ENCODE measurements at places on chromosomes 12 and 14.
A peak's percentile ranks its signal among the peaks of the same experiment; 100 is the strongest.

DNA sequence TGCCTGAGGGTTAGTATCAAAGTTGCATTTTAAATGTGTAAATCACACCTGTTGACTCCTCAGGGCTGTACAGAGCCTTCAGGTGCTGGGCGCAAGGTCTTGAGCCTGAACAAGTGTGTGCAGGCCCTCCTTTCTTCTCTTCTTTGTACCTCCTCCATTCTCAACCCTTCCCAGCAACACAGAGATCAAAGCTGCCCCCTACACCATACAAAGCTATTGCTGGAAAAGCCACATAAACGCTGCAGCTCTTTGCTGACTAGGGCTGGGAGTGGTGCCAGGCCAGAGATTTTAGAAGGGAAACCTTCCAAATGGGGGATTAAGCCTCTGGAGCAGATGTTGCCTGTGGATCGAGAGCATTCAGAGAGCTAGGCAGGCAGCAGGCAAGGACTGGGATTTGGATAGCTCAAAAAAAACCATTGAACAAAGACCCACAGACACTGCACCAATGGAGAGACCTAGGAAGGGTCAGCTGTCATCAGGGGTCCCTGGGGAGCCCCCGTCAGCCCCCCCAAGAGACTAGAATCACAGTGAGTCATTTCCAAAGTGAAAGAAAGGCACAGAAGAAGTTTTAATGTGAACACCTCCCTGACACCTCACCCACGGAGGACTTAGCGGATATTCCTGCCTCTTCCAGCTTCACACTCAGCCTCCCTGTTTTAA is 18.2 kb upstream of the SUSD6 start:
- peak; percentile 93 for DNase-seq

GRCh38 chr12:100741084-100741711 is 53.4 kb upstream of the ANO4 start:
- DNase-seq: peak; percentile 70

DNA sequence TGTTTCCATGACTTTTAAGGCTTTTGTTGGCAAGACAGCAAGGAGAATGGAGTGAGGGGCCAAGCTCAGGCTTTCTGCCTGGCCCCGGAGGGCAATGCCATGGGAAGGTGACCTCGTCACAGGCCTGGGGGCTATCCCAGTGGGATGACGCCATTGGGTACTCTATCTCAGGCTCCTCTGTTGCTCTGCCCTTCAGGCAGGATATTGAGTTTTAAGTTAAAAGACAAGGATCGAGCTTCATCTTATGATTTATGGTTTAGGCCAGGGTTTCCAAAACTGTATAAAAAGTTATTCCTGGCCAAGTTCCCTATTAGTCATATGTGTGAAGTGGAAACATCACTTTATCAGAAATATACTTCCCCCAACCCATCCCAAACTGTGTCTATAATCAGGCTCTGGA is 127.7 kb downstream of the ZFP36L1 start:
- no peak for DNase-seq

DNA sequence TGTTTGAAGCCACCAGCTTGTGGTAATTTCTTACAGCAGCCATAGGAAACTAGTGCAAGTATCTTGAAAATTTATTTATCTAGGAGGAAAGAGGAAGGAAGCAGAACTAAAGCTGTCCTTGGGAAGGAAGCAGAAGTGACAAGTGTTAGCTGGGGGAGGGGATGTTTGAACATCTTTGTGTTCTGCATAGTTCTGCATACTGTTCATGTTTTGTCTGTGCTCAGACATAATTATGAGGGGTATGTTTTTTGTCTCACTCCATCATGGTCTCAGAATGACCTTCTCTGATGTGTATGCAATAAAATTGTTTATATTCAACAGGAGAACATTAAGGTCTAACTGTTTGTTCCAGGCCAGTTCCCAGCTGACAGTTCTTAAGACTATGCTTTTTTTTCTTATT is 606.5 kb downstream of the GALC start:
- no peak for DNase-seq

DNA sequence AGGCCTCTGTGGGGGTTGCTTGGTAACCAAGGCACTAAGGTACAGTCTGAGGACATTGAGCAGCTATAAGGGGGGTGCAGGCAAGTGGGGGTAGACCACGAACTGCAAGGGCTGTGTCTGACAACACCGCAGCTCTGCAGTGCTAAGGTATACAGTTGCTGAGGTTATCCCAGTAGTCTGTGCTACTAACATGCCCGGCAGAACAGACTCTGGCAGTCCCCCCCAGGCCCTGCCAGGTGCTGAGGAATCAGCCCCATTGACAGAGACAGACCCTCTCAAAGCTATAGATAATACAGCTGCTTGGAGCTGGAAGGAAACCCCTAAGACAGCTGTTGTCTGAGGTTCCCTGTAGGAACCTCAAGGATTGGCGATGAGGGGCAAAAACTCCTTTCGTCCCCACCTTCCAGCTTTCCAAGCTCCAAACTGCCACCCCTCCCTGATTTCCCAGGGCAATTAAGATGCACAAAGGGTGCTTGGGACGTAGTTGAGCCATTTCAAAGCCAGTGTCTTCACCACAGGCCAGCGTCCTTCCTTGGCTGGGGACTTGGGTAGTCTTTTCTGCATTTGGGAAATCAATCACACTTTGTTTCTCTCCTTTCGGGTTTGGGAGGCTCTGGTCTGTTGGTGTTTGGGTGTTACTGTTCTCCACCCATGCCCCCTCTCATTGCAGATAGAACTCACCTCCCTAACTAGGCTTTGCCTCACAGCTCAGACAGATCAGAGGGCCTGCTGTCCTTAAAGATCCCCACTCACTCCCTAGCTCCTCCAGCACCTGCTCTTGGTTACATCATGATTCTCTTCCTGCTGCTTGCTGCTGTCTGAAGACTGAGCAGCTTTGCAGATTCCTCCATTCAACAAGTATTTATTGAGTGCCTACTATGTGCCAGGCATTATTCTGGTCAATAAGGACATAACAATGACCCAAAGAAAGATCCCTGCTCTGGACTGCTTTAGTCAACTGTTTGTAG is 2.0 kb upstream of the MYH7 start:
- no peak for DNase-seq

GRCh38 chr14:105939810-105940508 is 413.6 kb downstream of the TMEM121 start:
- no peak for DNase-seq

GRCh38 chr12:106090591-106091445 is 47.9 kb downstream of the NUAK1 start:
- peak; percentile 79 for DNase-seq

- DNase-seq: peak; percentile 68
Measured at GRCh38 chr14:80906946-80907345, 34.6 kb downstream of the CEP128 start.

DNA sequence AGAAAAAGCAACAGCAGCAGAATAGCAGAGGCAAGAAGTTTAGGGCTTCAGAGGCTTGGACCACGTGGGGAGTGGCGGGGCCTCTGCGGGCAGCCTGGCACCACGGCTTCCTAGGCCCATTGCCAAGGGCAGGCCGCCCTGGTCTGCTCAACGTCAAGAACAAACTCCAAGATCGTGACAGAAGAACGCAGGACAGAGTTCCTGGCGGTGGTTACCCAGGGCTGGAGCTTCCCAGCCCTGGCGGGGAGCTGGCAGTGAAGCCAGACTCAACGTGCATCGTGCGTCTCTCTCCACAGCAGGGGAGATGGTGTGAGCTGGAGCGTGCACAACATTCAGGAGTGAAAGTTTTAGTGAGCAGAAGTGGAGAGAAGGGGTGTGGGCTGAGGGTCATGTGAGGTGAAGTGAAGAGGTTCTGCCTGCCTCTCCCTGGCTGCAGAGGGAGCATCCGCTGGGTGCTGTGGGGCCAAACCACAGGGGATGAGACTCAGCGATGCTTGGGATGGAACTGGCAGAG is 13.9 kb upstream of the CACNA2D4 start:
- DNase-seq: no peak

- DNase-seq: no peak
Measured at GRCh38 chr12:75628916-75629315, 117.5 kb upstream of the KRR1 start.

- no peak for DNase-seq
Measured at GRCh38 chr12:38788106-38788505, 117.3 kb downstream of the CPNE8 start.

- no peak for DNase-seq
Measured at GRCh38 chr12:126343321-126343720, 1278.1 kb downstream of the AACS start.

DNA sequence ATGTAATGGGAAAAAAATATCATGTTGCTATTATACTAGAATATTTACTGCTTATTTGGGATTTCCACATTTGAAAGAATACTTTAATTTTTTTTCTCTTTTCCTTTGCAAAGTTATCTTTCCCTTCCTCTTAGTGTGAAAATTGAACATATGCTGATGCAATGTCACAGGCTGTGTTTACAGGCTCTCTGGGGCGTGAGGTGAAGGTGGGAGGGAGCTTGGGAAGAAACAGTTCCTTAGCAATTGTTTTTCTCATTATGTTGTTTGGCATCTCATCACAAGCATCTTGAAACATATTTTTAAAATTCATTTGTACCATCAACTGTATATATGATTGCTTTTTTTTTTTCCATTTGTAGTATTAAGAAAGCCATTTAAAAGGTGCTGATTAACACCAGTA is 47.9 kb upstream of the NAV3 start:
- no peak for DNase-seq

- DNase-seq: no peak
Measured at GRCh38 chr12:86658303-86658702, 402.1 kb upstream of the MGAT4C start.

- DNase-seq: no peak
Measured at GRCh38 chr12:56722832-56723231, 2.3 kb downstream of the NACA start.

- DNase-seq: no peak
Measured at GRCh38 chr12:93980711-93981110, 167.7 kb upstream of the PLXNC1 start.

- DNase-seq: no peak
Measured at GRCh38 chr12:52896190-52897100, 8.4 kb downstream of the KRT8 start.

GRCh38 chr12:57816001-57816854 is 2.3 kb downstream of the AVIL start:
- DNase-seq: no peak

DNA sequence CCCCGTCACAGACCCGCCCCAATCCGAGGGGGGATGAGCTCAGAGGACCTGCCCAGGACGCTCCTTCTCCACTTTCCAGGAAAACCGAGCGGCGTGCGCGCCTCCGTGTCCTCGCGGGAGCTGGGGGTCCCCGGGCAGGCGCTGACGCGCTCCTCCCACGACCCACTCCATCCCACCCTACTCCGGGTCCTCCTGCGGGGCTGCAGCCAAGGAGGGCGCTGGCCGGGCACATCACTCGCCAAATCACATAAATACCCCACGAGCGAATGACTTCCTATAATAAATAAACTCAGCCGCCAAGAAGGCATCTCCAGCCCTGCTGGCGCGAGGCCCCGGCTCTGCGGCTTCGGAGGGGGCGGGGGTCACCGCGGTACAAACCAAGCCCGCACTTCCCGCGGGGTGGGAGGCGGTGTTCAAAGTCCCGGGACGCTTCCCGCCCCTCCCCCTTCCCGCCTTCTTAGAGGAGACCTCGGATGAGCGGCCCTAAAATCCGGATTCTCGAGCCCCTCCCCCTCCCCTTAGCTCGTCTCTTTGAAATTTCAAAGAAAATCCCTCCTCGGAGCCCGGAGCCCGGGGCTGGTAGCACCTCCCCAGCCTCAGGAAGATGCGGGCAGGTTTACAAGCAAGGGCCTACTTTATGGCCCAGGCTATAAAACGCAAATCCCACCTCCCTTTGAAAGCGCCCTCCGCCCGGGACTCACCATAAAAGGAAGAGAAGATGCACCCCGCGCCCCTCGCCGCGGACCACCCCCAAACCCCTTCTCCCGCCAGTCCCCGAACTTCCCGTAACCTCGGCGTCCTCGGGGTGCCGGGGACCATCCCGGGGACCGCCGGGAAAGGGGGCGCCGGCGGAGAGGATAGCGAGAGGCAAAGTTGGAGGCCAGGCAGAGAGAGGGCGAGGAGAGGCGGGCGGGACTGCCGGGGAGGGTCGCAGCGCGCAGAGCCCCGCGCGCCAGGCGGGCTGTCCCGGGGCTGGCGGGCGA is 712 bp upstream of the FZD10 start:
- no peak for DNase-seq

DNA sequence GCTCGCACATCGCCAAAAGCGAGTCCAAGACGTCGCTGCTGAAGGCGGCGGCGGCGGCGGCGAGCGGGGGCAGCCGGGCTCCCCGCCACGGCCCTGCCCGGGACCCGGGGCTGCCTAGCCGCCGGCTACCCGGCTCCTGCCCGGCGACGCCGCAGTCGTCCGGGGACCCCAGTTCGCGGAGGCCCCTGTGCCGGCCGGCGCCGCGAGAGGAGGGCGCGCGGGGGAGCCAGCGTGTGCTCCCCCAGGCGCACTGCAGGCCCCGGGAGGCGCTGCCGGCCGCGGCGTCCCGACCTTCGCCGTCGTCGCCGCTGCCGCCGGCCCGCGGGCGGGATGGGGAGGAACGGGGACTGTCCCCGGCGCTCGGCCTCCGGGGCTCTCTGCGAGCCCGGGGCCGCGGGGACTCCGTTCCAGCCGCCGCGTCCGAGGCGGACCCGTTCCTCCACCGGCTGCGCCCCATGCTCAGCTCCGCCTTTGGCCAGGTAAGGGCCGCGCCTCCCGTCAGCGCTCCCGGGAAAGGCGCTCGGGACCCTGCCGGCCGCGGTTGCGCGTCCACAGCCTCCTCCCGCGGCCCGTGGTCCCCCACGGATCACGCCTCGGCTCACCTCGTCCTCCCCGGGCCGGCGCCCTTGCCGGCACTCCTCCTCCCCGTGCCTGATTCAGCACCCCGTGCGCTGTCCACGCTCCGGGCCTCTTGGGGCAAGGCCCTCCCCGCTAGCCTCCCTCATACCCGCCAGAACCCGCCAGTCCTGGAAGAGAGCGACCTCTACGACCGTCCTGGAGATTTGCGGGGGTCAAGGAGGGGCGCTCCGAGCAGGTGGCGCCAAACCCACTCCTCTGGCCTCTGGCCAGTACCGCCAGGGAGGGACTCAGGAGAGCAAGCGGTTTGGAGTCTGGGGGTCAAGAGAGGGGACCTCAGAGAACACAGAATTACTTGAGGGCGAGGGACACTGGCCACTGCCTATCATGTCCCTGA is 721 bp downstream of the CABP1 start:
- DNase-seq: peak; percentile 71

DNA sequence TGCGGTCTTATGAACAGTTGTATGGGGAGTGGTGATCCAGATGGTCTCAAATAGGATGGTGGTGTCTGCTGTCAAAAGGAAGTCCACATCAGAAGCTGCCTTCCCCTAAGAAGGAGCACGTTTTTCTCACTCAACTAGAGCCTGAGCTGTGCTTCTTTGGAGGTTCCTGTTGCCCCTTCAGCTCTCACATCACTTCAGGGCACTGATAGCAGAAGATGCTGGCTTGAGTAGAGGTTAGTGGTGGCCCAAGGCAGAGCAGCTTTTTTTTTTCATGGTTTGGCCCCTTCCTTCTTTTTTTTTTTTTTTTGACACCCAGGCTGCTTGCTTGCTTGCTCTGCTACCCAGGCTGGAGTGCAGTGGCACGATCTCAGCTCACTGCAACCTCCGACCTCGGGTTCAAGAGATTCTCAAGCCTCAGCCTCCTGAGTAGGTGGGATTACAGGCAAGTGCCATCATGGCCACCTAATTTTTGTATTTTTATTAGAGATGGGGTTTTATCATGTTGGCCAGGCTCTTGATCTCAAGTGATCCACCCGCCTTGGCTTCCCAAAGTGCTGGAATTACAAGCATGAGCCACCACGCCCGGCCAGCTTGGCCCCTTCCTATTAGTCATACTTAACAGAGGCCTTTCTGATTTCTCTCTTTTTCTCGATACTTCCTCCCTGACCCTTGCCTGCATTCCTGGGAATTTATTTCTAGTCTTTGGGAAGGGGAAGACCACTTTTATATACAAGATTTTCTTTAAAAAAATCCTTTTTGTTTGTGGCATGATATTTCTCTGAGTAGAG is 31.6 kb downstream of the KLRD1 start:
- DNase-seq: peak; percentile 7
